ENCODE measurements at places on chromosomes 3 and 15.

DNA sequence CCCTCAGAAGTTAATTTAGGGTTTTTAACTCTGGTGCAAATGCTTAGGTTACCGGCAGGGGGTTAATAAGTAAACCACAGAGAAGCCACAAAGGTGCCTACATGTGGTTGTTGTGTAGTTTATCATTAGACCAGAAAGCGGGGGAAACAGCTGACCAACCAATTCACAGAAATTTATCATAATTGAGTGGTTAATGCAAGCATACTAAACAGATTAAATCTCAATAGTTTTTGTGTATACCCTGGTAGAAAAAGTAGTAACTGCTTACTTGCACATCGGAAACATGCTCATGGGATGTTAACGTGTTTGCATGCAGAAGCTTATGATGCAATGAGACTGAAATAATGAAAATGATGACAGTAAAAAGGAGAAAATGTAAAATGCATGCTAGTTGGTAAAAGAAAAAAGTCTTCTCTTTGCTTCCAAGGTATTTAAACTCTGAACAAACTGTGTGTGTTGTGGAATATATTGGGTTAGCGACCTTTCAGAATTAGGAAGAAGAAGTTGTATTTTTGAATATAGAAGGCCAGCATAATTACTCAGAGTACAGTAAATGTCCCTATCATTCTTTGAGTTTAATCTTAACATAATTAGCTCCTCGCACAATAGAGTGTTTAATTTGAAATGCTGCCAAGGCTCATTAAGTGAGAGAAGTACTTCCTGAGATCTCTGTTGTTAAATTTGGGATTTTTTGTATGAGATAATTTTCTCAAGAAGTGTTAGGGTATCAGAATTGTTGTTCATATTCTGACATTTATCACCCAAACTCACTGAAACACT lies 316.2 kb downstream of the PTPRG start:
- DNase-seq: no peak

GRCh38 chr15:49904296-49904695 lies 214.7 kb downstream of the ATP8B4 start:
- DNase-seq: no peak

- no peak for DNase-seq
These were observed 43.5 kb downstream of the CA12 start for GRCh38 chr15:63338170-63338569.

GRCh38 chr3:39232859-39233258 lies 40.5 kb upstream of the XIRP1 start:
- DNase-seq: no peak

DNA sequence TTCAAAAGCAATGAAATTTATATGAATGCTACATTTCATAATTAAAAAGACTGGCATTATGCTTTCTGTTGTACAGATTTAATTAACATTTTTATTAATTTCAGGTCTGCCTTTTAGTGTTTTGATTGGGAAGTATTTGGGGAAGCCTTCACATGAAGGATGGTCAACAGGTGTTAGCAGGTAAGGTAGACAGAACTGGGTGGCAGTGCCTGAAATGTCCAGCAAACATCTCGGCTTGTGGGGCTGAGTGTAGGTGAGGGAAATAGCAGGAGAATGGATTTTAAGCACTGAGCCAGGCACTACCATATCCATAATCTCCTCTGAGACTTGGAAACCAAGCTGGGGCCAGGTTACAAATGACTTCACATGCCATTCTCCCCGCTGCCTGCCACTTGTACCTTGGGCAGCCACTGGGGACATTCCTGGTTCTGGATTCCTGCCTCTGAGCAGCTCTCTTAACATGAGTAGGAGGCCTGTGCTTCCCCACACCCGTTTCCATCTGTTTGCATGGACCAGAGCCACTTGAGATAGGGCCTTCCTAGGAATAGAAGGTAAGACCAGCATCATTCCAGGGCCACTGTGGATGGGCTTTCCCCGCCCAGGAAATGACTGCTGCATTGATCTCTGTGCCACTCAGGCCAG lies 125.9 kb upstream of the HES1 start:
- DNase-seq: no peak

DNA sequence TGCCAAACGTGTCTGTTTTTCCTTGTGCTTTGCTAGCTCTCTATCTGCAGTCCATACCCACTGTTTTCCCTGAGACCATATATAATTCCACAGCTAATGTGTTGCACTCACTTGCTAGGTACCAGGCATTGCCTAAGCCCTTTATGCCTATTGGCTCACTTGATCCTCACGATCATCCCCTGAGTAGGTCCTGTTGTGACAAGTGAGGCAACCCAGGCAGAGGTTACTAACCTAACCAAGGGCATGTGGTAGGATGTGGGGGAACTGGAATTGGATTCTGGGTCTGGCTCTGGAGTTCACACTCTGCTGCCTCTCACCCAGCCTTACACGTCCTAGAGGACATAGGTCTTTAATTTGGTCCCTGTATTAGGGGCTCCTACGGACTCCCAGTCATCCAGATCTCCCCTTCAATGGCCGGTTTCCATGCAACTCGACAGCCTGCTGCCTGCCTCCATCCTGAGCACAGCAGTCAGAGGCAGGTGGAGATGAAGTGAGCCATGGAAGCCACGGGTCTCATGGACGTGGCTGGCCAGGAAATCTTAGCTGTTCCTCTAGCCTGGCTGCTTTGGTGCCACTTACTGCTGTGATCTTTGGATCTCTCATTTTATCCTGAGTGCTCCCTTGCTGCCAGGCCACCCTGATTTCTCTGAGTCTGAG lies 38.9 kb upstream of the MYZAP start:
- DNase-seq: no peak

- no peak for DNase-seq
These were observed 90.6 kb downstream of the ZNF621 start for GRCh38 chr3:40615110-40615915.

DNA sequence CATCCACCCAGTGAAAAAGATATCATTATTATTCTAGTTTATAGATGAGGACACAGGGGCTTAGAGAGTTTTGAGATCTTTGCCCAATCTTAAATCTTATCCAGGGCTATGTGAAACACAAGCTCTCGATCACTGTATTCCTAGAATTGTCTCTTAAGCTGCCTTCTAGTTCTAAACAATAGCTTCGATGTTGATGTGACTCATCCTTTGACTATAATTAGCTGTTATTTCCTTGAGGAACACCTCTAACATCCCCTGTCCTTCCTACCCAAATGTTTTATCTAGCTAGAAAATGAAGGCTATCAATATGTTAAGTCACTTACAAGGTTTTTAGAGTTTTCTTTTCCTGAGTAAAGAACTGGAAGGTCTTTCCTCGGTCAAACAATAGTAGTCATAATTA lies 83.1 kb upstream of the STAC start:
- DNase-seq: no peak
